ENCODE measurements at places on chromosomes 7 and 10.

GRCh38 chr7:43430411-43430810 lies 152.5 kb upstream of the STK17A start:
- no peak for DNase-seq

- no peak for DNase-seq
Measured at GRCh38 chr7:11191574-11192220, 218.0 kb downstream of the PHF14 start.

- no peak for DNase-seq
Measured at GRCh38 chr10:87661861-87662785, 2.4 kb downstream of the PAPSS2 start.

DNA sequence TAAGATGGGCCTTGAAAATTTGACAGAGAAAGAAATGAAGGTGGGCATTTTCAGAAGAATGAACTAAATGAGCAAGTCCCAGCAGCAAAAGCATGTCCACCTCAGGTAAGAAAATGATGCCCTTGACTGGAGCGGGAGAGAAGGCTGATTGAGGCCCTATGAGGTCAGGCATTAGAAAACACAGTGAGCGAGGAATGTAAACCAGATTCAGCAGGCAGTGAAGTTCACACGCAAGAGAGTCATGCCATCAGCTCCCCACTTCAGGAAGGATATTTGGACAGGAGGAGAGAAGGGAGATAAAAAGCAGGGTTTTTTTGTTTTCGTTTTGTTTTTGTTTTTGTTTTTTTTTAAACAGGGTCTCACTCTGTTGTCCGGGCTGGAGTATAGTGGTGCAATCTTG lies 166.4 kb downstream of the PPP1R17 start:
- DNase-seq: no peak

GRCh38 chr10:115572740-115573455 lies 479.7 kb downstream of the ATRNL1 start:
- no peak for DNase-seq

- DNase-seq: no peak
Measured at GRCh38 chr10:5530412-5530806, 5.6 kb downstream of the CALML3 start.

DNA sequence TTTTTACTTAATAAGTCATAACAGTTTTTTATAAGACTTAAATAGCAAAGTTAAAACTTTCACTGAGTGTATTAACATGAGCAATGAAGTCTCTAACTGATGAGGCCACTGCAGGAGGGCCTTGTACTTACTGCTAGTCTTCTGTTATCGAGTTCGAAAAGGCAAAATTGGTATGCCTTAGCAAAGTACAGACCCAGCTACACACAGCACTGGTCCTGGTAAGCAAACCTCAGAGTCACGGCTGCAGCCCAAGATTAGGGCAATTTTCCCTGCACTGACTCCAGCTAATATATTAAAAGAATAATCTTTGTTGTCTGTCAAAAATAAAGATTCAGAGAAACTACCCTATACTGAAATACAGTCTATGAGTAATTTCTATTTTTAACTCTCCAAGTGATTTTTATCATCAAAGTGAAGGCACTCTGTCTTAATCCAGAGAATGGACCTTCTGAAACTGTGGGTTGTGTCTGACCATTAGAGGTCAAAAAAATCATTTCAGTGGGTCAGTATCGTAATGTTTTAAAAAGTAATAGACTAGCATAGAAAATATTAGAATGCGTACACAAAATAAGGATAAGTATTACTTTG lies 85.7 kb downstream of the HBP1 start:
- DNase-seq: no peak

DNA sequence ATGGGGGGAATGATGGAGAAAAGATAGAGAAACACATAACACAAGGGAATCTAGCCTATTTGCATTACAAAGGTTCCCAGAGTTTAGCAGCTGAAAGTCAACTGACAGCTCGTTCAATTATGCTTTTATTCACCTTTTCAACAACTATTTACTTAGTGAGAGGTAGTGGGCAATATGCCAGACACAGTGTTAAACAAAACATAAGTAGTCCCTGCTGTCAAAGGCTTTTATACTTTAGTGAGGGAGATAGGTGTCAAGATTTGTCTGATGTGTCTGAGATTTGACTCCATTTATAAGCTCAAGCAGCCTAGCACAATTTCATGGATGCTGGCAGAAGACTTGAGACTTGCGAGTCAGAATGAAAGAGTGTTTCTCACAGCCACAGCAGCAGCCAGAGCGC lies 549.0 kb upstream of the VSTM2A start:
- DNase-seq: no peak

- no peak for DNase-seq
Measured at GRCh38 chr10:86170255-86171108, 196.1 kb downstream of the GRID1 start.

GRCh38 chr7:100865938-100866728 lies 1.1 kb upstream of the TRIP6 start:
- DNase-seq: peak; percentile 29

- no peak for DNase-seq
Measured at GRCh38 chr7:117384688-117385362, 42.5 kb downstream of the ASZ1 start.

DNA sequence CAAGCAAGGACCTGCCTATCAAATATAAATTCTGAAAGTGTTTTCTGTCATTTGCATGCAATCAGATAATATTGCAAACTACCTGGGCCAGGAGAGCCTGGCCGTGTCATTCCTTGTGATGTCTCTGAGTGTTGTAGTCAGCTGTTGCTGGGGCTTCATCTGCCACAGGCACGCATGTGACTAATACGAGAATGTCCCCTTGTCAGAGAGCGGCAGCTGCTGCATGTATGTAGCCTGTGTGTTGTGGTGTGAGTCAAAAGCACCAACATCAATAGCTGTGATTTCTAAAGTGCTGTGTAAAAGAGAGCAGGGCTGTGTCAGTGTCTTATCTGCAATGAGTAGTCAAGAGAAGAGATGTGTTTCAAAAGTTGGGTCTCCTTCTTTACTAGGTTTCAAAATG lies 155.4 kb downstream of the POU6F2 start:
- no peak for DNase-seq

- no peak for DNase-seq
Measured at GRCh38 chr10:71496927-71497762, 100.4 kb downstream of the CDH23 start.

GRCh38 chr7:131896165-131896863 lies 339.9 kb upstream of the PODXL start:
- no peak for DNase-seq

DNA sequence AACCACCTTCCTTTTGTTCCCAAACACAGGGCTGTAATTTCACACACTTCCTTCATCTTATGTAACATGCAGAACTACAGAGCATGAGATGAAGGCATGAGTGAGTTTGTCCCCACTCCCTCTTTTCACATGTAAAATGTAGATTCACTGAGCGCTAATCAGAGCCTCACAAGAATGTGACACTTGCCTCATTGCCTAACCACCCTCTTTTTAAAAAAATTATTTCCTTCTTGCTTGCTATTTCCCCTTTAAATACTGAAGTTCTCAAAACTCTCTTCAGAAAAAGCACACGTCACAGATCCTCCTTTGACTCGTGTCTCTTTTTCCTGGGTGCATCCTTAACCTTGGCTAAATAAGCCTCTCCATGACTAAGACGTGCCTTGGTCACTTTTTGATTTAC lies 121.2 kb upstream of the TARP start:
- DNase-seq: no peak

DNA sequence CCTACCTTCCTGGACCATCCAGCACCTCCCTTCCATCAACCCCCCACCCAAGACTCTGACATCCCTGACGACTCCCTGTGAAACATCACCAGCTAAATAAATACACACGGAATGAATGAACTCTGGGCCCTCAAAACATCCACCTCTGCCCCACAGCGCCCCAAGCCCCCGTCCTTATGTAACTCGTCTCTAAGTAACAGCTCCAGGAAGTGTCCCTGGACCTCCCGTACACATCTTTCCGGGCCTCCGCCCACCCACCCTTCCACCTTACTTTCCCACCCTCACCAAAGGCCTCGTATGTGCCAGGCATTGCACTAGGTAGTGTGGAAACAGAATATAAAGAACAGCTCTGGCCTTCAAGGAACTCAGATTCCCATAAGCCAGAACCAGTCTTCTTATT lies 27.7 kb upstream of the SLIT1 start:
- DNase-seq: no peak

DNA sequence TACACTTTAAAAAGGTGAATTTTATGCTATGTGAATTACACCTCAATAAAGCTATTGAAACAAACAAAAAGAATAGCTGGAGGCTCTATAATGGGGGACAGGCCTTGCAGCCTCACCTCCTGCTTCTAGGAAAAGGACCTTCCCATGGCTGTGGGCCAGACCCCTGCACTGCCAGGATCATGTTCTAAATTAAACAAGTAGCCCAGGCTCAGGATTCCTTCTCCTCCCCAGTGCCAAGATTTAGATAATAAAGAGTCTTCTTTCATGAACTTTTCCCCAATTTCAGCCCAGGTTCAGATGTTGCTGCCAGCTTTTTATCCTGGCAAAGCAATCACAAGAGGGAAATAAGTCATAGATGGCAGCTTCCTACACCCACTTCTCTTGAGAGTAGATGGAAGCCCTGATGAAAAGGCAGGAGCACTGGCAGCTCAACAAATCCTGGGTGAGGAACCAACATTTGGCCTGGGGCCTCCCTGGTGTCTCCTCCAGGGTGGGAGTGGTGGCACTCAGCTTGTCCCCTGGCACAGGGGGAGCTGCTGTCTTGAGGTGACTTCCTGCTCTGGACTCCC lies 22.2 kb upstream of the CAMK2B start:
- no peak for DNase-seq

GRCh38 chr10:26216585-26217395 lies at the start of gene GAD2:
TSS of gene GAD2 (plus strand) at chr10:26216774. CDS start at chr10:26216810, 36 bp downstream.
- no peak for DNase-seq

GRCh38 chr7:116525298-116525912 lies 569 bp downstream of the CAV1 start:
- DNase-seq: no peak

All from CD4-positive, alpha-beta T cell treated with Interleukin-1 beta for 1 hour (primary cell).